ENCODE measurements at places on chromosomes 2 and 18.

DNA sequence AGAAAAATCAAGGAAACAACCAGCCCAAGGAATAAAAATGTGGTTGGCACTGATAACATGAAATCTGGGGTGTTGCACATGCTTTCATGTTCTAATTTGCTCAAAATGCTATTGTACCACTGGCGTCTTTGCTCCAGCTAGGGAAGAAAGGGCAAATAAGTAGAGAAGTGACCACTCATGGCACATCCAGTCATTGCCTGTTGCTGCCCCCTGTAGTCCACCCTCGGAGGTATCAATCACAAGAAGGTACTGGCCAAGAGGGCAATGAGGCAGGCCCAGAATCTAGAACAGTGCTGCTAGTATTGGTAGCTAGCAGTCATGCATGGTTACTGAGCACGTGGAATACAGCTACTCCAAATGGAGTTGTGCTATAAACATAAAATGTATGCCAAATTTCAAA lies 213.4 kb downstream of the CDCA7 start:
- DNase-seq, result no peak

GRCh38 chr2:99448556-99448955 lies 41.3 kb downstream of the REV1 start:
- DNase-seq, result no peak

DNA sequence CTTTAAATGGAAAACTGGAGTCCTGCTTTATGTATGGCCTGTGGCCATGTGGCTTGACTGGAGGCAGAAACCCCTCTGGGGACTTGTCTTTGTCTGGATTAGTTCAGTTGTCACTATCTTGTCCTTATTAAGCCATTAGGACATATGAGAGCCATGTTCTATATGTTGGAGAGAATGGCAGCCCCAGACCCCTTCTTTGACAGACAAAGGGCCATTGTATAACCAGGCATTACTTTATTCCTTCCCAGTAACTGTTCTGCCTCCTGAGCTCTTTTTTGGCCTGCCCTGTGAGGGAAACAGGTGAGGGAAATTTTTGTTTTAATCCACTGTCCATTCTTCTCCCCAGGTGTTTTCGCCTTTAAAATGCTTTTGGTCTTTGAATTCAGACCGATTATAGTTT lies 43.3 kb downstream of the FSHR start:
- DNase-seq, result no peak

DNA sequence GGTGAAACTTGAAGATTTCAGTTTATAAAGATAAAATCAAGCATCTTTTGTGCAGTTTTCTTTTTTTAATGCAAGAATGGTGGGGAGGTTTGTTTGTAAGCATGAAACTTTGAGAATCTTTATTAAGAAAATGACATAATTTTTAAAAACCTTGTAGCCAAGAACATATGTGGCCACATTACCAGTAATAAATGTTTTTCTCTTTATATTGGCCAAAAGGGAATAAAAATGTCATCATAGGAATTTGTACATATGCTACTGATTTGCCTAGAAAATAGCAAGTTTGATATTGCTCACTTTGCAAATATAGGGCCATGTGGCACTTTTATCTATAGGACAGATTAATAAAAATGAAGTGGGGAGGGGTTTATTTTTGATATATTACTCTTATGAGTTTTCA lies 25.6 kb downstream of the METTL21A start:
- no peak for DNase-seq

GRCh38 chr2:122886479-122887145 lies 1131.2 kb downstream of the TSN start:
- DNase-seq, result no peak

GRCh38 chr18:77617694-77618093 lies 368.0 kb downstream of the GALR1 start:
- DNase-seq, result no peak

- DNase-seq, result no peak
These were observed 8.4 kb upstream of the LIMS2 start for GRCh38 chr2:127683757-127684156.

DNA sequence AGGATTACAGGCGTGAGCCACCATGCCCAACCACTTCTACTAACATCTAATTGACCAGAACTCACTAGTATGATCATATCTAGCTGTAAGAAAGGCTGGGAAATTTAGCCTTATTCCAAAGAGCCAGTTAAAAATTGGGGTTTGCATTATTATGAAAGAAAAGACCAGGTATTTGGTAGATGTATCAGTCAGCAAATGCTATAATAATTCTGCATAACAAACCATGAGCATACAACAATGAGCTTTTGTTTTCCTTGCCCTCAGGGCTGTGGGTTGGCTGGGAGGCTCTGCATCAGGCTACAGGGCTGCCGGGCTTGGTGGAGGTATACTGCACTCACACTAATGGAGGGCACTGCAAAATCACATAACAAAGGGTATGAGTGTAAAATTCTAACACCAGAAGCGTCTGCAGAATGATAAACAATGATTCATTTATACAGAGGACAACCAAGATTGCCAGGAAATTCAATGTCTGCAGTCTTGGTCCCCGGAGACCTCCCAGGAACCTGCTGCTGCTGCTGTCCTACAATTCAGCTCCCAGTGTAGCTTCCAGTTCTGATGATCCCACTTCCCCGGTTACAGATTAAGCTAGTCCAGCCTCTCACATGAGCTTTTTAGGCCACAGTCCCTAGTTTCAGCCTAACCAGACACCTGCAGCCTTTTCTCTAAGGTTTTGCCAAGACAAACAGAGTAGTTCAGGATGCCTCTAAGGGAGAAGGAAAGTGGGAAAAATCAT lies 32.2 kb upstream of the ST3GAL5 start:
- peak; percentile 18 for DNase-seq

DNA sequence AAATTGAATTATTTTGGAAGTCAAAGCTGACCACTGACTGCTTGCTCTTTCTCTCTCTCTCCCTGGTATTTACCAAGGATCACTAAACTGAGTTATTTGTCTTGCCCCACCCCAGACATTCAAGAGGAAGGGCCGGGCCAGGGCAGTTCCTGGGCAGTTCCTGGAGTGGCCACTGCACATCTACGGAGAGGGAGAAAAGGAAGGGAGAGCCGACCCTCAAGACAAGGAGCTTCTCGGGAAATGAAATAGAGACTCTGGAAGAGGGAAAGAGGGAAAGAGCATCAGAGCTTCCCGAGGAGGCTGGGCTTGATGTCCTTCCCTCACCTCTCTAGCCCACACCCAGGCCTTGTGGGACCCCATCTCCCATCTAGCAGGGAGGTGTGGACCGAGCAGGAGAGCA lies 83.1 kb downstream of the SEPTIN10 start:
- DNase-seq, result no peak

- no peak for DNase-seq
These were observed 2.4 kb downstream of the DNAJB2 start for GRCh38 chr2:219281588-219281987.

DNA sequence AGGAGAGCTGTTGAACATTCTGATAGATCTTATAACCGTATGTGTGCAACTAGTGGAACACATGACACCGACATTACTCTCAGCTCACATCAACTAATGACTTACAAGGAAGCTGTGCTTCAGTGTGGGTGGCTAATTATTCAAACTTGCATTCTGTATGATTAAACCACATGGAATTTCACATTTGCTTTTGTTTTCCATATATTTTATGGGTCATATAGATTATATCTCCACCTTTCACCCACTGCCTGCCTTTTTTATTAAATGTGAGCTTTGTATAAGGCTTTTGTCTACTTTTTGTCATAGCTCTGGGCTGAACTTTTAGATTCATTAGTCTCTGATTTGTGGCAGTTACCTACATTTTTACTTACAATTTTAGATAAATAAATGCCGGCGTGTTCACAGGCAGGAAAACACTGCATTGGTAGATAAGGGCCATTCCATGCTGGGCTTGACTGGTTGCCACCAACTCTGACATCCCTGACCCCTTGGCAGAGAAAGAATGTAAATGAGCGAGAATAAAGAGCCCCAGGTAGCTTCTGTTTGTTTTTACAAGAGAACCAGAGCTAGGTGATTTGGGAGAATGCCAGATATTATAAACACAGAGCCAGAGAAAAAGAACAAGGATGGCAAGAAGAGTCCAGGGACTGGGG lies 35.7 kb downstream of the LYPD6 start:
- DNase-seq, result no peak

DNA sequence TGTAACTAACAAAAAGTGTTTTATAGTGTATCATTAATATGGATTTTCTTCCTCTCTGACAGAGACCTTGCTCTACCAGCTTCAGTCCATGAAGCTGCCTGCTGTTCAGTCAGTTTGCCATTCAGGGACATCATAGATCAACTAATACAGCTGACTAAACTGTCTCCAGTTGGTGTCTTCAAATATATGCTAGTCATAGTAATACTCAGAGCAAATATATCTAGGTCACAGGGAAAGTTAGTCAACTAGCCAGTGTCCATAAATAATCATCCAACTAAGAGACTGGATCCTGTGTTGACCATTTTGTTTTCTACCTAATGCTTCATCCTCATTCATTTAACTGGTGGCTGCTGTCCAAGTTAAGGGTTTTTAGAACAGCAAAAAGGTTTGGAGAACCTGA lies 38.2 kb upstream of the LRPPRC start:
- DNase-seq, result no peak

GRCh38 chr2:70403267-70404053 lies 101.6 kb upstream of the FAM136A start:
- DNase-seq, result no peak

DNA sequence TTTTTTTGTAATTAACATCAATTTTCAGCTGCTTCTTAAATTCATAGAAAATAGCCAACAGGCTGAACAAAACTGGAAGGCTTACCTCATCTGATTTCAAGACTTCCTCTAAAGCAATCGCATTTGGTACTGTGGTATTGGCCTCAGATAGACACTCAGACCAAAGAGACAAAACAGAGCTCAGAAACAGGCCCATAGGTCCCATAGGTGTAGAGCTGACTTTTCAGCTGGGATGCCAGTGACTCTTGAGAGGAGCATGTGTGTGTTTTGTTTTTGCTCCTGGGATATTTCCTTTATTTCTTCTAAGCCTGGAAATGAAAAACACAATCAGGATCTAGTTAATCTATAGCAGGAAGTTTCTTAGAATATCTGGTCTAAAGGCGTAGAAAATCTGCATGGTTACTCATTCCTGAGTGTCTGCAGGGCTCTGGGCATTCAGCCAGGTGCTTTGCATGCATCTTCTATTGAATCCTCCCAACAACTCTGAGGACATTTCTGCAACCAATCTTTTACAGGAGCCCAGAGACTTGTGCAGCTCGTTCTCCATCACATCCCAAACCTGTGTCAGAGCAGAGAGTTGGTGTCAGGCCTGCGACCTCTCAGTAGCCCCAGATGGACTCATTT lies 190.8 kb downstream of the RTP5 start:
- no peak for DNase-seq

DNA sequence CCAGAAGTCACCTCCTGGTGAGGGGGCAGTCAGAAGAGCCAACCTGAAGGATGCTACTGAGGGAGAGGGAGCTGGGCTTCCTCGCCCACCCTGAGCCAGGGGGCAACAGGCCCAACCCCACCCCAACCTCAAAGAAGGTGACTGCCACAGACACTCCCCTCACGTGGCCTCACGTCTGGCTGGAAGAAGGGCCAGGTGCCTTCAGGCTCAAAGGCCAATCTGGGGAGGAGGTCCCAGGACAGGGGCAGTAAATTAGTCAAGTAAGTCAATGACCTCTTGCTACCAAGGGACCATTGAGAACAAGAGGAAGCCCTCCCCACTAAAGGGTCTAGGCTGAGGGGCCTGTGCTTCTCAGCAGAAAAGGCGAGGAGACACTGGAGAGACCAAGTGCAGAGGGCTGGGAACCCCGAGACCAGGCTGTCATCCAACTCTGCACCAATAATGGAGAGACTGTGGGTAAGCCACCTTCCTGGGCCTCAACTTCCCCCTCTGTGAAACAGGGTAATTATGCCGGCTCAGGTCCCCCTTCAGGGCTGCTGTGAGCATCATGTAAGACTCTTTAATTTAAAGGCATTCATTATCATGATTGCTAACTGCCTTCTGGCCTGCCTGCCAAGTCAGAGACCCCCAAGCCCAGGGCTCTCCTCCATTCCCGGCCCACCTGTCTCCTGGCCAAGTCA lies 20.2 kb upstream of the TNS1 start:
- no peak for DNase-seq

GRCh38 chr2:193276069-193276468 lies 1081.3 kb upstream of the TMEFF2 start:
- DNase-seq, result no peak

DNA sequence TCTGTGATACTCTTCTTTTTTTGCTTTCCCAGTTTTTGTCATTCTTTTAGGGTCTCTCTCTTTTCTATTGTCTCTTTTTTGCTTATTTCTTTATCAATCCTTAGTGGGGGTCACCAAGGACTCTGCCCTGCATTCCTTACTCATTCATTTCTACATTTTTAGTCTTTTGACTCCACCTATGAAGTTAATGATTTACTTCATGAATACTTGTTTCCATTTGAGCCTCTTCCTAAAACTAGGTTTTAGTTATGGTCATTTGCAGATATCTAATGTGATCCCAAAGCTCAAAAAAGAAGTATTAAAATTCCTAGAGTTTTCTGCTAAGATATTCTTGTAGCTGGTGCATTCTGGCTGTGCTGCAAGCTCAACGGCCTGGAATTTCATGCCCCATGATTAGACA lies 149.3 kb upstream of the AQP4 start:
- no peak for DNase-seq

DNA sequence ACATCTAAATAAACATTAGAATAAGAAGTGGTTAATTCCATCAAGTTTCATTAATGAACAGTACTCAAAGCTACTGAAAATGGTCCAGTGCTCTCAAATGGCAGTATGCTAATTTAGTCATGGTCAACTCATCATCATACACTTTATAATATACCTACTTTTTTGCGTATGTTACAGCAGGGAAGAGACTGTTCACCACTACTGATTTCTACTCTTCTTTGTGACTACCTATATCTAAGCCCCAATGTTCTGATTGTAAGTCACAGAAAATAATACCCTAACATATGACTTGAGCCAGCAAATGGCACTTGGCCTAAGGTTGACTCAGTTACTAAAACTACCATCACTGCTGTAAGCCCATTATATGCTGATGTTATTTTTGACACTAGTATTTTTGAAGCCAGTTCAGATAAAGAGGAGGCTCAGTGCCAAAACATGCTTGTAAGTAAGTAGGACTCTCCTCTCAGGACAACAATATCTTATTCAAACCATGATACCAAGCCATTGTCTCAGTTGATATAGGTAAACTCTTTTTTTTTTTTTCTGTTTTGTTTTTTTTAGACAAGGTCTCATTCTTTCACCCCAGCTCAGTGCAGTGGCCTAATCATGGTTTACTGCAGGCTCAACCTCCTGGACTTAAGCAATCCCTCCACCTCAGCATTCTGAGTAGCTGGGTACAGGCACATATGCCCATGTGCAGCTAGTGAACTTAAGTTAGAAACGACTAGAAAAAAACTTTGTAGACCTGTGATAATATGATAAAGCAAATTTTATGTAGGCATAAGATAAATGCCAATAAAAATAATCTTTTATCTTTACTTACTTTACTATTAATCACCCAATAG lies 266.9 kb downstream of the ZNF385B start:
- no peak for DNase-seq

GRCh38 chr18:73638709-73639108 lies 508.9 kb downstream of the FBXO15 start:
- no peak for DNase-seq
